Stimulated activated CD8-positive, alpha-beta memory T cell treated with anti-CD3 and anti-CD28 coated beads, Interleukin-15, amount 100 ng/mL, for 24 hours (primary cell): ENCODE measurements at places on chromosomes 1 and 21.

GRCh38 chr1:236868625-236869467 lies 73.8 kb downstream of the MTR start:
- DNase-seq: no peak

- no peak for DNase-seq
These were observed 5.9 kb upstream of the MROH9 start for GRCh38 chr1:170929412-170929834.

GRCh38 chr1:16145030-16145661 lies 10.7 kb downstream of the EPHA2 start:
- DNase-seq: no peak

DNA sequence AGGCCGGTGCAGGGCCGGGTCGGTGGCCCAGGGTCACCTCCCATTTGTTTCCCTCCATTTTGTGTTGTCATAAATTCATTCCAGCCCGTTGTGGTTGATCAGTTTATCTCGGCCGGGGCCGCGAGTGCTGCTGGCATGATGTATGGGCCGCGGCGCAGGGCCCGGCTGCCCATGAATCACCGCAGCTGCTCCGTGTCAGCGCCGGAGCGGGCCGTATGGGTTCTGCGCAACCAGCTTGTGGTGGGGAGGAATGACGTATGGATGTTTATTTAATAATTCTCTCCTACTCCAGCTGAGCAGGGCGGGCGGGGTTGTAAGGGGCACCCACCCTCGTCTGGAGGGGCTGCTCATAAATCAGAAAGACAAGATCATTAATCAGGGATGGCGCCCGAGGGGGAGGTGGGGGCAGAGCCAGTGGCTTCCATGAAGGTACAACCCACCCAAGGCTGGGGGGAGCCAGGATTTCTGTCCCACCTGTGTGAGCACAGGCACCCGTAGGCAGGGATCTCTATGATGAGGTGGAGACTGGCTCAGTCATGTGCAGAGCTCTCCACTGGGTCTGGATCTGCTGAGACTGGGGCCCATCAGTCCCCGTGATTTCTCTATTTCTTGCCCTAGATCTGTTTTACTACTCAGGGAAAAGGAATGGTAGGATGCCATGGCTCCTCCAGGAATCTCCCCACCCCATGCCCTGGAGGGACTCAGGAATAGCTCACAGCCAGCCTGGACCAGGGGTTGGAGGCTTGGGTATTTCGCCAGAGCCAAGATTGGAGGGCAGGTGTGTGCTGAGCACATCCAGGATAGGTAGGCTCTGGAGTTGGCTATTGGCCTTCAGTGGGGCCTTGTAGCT lies 27.8 kb downstream of the TMEM53 start:
- DNase-seq: no peak

DNA sequence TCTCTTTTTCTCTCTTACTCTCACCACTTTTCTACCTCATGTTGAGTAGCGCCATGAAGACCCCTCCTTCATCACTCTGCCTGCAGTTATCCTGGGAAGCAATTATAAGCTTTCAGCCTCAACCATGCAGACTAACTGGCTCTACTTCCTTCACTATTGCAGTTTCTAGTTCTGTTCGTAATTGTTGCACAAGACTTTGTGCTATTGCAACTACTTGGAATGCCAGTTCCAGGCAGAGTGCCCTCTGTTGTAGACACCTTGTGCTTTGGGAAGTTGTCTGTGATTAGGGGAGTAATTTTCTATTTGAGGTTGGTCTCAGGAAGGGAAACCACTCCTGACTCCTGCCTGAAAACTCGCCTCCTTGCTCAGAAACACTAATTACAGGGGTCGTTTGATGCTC lies 19.4 kb downstream of the PGM1 start:
- DNase-seq: no peak

DNA sequence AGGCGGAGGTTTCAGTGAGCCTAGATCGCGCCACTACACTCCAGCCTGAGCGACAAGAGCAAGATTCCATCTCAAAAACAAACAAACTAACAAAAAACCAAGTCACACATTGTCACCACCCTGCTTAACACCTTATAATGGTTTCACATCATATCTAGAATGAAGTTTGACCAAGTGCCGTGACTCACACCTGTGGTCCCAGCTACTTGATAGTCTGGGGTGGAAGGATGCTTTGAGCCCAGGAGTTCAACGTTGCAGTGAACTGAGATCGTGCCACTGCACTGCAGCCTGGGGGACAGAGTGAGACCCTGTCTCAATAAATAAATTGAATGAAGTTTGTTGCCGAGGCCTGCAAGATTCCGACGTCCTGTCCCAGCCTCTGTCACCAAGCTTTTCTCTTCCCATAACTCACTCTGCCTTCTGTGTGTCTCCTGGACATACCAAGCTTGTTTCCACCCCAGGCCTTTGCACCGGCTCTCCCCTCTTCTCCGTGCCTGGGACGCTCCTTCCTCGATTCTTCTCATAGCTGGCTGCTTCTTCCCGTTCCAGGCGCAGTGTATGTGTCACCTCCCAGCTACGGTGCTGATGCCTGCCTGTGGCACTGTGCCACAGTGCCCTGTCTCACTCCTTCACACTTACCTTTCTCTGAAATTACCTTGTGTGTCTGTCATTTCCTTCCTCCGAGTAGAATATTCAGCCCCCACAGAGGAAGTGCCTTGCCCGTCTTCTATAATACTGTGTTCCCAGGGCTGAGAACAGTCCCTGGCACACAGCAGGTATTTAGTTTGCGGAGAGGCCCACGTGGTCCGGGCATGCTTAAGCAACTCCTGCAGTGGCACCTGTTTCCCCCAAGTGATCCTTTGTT lies 3.8 kb upstream of the SELENON start:
- DNase-seq: no peak

GRCh38 chr1:5351366-5351765 lies 640.9 kb downstream of the NPHP4 start:
- DNase-seq: no peak

DNA sequence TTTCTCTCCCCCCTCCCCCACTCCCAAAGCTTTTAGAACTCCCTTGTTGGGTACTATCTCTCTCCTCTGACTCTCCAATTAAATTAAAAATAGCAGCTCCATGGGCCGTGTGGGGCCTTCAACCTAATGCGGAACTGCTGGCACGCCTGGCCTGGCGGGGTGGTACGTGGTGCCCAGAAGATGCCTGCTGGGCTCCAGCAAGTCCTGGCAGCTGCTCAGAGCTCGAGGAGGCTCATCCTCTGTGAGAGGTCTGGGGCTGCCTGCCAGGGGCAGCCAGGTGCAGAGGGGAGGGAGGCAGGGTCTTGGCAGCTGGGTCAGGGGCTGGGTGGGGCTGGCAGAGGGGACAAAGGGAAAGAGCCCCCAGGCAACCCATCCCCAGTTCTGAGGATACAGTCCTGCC lies 74.4 kb downstream of the ACTL8 start:
- no peak for DNase-seq

DNA sequence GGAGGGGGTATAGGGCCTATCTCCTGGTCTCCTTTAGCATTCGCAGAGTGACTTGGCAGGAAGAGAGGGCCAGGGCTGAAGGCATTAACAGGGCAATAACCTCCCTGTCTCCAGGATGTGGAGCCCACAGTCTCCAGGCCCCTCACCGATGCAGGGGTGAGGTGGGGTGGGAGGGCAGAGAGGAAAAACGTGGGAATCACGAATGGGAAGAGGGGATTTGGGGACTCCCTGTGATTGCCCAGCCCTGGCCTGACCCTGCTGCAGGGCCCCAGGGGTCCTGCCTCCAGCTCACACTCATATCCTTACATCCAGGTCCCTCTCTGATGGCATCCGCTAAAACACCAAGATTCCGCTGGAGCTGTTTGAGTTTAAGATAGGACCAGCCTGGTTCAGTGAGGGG lies 14.6 kb downstream of the TFAP2E start:
- no peak for DNase-seq
